Colonic mucosa (tissue), 4 donors: ENCODE measurements at places on chromosomes 3 and 15. TPM values are rescaled to one million over a fixed set of nuclear protein-coding genes. Genes with fewer than 3 reads are reported as not detected.

The ADAMTS7 gene
- total RNA-seq = 1.8 TPM

The MYL3 gene
- total RNA-seq = 1.7 TPM

The TF gene
- total RNA-seq = 3.2 TPM

The MGA gene
- 25.8 TPM for total RNA-seq

The HCLS1 gene
- total RNA-seq = 10.0 TPM

- no peaks in the 10 kb centered on the region for H3K36me3 ChIP-seq
- H3K27me3 ChIP-seq = no peaks in the 10 kb centered on the region
Observed at GRCh38 chr3:84983490-84983889, 24.7 kb downstream of the CADM2 start.
